ELR (cell line): ENCODE measurements at places on chromosomes 12 and 14.

DNA sequence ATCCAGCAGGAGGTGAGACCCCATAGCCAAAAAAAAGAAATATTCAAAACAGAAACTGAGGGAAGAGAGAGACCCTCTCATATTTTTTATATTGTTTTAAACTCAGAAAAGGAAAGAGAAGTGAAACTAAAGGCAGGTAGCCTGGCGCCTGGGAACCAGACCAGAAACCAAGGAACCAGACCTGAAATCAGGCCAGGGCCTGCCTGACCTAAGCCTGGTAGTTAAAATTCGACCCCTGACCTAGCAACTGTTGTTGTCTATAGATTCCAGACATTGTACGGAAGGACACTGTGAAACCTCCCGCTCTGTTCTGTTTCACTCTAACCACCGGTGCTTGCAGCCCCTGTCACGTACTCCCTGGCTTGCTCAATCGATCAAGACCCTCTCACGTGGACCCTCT, 38.5 kb upstream of the CD163 start:
- no peak for DNase-seq

DNA sequence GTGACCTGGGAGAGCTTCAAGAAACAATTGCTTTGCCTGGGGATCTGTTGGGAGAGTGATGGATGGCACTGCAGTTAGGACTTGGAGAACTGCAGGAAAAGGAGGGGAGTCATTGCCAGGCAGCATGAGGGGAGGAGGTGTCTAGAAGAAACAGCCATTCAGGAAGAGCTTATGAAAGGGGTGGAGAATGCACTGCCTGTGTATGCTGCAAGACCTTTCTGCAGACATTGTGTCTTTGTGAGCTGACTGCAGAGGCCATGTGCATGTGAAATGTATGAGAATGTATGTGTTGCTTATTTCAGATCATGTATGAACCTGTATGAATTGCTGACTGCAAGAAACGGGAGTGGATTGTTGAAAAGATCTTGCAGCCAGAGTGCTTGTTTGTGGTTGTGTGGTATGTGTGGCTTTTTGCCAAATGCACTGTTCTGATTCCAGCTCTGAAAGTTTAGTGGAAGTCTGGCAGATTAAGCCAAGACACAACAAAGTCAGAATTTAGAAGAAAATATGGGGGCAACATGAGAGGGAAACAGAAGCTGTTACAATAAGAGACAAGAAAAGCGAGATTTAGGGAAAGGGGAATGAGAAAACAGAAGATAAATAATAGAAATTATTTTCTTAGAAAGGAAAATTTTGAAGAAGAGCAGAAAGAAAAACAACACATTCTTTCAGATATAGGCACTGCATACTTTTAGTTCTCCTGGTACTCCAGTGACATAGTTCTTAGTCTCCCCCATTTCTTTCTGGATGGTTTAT, 9.8 kb upstream of the RIMKLB start:
- DNase-seq: peak; percentile 64

DNA sequence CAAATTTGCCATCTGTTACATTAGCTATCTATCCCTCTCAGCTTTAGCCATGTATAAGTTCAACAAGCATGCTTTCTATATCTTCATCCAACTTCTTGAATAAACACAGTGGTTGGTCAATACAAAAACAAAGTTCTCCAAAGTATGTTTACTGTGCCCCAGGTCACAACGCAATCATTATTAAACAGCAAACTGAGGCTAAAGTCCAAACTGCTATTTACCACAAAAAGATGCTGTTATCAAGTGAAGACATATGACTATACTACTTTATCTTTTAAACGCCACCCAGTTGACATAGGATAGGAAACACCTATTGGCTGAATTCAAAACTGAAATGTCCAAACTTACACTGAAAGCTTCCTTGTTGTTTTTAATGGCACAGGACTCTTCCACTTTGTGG, 11.7 kb downstream of the ZCCHC8 start:
- DNase-seq: no peak

DNA sequence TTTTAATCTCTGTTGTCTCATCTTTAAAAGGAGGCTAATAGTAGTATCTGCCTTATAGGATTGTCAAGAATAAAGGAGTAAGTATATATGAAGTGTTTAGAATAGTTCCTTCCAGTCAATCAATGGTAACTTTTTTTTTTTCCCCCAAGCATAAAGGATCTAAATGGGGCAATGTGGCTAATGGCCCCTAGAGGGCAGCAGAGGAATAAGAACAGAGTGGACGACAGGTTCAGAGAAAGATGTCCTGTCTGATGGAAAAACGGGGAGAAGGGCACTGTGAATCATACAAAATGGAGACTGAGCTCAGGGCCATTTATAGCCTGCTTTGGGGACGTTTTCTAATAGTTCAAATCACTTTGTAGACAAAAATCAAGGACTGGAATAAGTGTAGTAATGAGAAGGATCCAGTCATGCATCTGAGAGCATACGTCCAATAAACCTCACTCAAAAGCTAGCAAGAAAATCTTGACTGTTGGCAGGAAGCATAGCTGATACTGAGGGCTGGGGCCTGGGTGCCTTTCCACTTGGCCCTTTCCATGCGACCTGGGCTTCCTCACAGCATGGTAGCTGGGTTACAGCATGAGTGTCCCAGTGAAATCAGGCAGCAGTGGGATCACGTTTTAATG, 51.3 kb downstream of the IFNG-AS1 start:
- peak; percentile 77 for DNase-seq

- DNase-seq: peak; percentile 35
These were observed 128.3 kb upstream of the FGD4 start for GRCh38 chr12:32270818-32271710.

GRCh38 chr12:112096070-112096469, 12.5 kb downstream of the NAA25 start:
- DNase-seq: no peak

GRCh38 chr12:109053382-109054123, 1.2 kb downstream of the USP30 start:
- DNase-seq: peak; percentile 12

DNA sequence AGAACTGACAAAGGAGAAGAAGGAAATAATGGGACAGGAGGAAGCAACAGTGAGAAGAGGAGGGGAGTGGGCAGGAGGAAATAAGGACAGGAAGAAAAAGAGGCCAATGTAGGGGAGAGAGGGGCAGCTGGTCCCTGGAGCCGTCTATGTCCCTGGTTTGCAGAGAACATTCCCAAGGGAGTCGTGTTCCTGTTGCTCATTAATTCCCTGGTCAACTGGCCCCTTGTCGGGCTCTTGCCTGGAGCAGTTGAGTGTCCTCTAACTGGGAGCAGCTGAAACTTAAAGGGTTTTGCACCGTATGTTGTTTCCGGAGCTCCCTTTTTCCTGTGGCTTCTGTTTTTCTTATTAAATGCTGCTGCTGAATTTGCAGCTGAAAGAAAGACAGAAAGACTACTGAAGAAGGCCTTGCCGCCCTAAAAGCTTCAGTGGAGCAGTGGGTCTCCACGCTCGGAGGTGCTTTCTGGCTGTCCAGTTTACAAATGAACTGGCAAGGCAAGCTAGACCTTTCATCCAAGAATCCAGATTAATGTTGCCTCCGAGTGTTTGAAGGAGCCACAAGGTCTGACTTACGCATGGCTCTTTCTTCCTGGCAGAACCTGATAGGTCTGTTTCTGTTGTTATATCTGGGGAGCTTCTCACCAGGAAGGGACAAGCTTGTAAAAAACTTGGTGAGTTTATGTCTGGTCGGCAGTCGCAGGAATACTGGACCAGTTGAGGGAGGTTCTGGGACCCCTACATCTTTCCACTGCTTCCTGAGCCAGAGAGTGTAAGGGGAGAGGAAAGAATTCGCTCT, 146.2 kb upstream of the RFLNA start:
- no peak for DNase-seq

- peak; percentile 61 for DNase-seq
These were observed 50.9 kb upstream of the BICDL1 start for GRCh38 chr12:119938049-119938667.

GRCh38 chr14:103619057-103619456, 10.0 kb upstream of the KLC1 start:
- peak; percentile 72 for DNase-seq

- no peak for DNase-seq
These were observed 30.9 kb upstream of the TDRD9 start for GRCh38 chr14:103897075-103897947.

GRCh38 chr12:70383484-70383883, 17.4 kb downstream of the KCNMB4 start:
- no peak for DNase-seq

GRCh38 chr12:12020762-12021161, 50.0 kb upstream of the BCL2L14 start:
- DNase-seq: no peak

- DNase-seq: no peak
These were observed 87.2 kb downstream of the CEP83 start for GRCh38 chr12:94372461-94372860.

GRCh38 chr14:77148510-77149231, 7.1 kb upstream of the ZDHHC22 start:
- DNase-seq: peak; percentile 13

DNA sequence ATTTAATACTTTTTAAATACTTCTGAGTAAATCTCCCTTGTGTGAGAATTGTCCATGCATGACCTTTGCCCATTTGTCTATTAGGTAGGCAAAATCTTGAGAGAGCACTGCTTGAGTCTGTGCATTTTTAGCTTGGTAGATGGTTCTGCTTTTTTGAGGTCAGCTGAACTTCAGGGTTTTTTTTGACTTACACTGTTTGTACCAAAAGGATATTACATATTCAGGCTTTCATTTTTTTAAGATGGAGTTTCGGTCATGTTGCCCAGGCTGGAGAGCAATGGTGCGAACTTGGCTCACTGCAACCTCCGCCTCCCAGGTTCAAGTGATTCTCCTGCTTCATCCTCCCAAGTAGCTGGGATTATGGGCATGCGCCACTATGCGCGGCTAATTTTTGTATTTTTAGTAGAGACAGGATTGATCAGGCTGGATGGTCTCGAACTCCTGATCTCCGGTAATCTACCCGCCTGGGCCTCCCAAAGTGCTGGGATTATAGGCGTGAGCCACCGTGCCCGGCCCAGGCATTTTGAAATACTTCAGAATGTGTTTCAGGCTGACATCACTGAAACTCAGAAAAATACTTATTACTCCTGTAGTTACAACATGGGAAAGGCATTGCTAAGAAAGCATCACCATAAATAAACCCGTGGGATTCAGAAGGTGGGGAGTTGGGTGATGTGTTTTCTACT, 11.1 kb downstream of the RASSF3 start:
- peak; percentile 79 for DNase-seq

- no peak for DNase-seq
These were observed 28.6 kb upstream of the NR1H4 start for GRCh38 chr12:100445081-100445481.

- no peak for DNase-seq
These were observed 44.7 kb upstream of the SINHCAF start for GRCh38 chr12:31370531-31371255.

- no peak for DNase-seq
These were observed 26.2 kb downstream of the NUMB start for GRCh38 chr14:73432124-73432523.

DNA sequence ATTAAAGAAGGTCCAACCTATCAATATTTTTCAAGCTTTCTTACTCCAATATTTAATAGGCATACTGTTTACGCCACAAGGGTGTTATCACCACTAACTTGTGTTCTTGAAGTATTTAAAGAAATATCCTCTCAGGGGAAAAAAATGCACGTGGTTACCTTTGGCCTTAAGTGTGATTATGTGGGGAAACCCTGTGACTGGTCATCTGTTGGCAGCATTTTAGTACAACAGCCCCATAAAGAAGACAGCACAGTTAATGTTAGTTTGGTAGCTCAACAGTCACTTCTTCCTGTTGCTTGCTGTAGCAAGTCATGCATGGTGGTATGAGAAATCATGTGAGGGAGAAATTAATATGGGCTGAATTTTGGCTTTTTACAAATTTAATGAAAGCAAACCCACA, 1021.5 kb upstream of the TMEM132C start:
- peak; percentile 54 for DNase-seq

DNA sequence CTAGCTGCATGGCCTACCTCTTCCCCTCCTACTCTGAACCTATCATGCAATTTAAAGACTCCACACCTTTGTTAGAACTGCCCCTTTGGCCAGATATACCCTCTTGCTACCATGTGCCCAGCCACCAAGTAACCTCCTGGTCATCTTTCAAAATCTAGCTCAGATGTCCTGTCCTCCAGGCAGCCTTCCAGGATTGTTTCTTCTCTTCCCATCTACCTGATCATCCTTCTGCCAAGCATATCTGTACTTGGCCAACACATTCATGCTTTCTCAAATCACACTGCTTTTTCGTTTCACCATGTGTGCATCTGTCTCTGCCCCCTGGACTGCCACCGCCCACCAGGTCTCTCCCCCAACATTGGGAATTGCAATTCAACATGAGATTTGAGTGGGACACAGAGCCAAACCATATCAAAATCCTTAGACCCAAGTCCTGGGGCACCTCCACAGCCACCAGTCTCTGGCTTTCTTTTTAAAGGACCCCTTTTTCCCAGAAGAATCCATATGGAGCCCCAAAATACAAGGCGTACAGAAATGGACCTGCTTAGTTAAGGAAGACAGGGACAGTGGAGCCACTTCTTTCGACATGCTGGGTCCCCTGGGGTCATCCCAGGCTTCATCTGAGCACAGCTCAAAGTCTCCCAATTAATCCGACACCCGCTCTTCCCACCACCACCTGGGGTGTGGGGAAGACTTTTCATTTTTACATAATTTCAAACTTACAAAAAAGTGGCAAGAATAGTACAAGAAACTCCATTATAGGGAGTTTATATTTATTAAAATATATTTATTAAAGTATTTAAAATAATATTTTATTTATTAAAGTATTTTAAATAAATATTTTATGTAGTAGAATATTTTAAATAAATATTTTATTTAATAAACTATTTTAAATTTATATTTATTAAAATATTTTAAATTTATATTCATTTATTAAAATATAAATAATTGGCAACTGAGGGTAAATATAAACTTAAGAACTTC, 7.9 kb upstream of the CMKLR1 start:
- no peak for DNase-seq

- DNase-seq: no peak
These were observed 15.3 kb upstream of the CNOT2 start for GRCh38 chr12:70227911-70228310.

DNA sequence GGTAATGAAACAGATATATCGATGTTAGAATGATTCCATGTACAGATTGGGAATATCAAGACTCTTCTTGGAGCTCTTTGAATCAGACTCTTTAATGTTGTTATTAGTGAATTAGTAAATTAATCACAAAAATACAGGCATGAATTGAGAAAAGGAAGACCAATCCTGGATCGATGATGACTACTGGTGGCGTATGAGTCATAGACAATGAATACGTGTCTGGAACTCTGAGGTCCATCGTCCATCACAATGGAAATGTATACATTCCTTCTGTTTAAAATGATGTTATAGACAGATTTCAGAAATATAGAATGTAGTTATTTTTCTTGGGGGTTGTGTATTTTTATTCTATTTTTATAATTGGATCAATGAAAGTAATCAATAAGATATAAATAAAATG, 80.2 kb upstream of the RTL1 start:
- DNase-seq: peak; percentile 54

DNA sequence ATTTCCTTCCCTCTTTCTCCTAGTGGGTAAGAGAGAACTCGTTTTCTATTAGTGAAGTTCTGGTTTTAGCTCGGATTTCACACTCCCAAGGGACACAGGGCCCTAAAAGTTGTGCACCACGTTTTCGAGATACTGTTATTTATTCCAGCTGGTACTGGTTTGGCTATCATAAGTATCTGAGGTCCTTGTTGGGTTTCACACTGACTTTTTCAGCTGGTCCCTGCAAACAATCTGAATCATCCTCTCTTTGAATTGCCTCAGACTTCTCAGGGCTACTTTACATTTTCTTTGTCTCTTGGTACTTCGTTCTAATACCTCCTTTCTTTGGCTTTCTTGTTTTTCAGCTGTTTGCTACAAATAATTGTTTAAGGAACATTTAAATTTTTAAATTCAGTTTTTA, 75.7 kb downstream of the SCN8A start:
- DNase-seq: no peak

GRCh38 chr12:20695232-20695631, at the start of gene SLCO1C1:
Gene SLCO1C1, plus strand, starts transcription at chr12:20695332. Its CDS starts 4,245 bp downstream, at chr12:20699577.
- no peak for DNase-seq
